ENCODE measurements at places on chromosomes 3 and 15.

GRCh38 chr3:155354658-155355057 lies 61.2 kb upstream of the STRIT1 start:
- DNase-seq = no peak

DNA sequence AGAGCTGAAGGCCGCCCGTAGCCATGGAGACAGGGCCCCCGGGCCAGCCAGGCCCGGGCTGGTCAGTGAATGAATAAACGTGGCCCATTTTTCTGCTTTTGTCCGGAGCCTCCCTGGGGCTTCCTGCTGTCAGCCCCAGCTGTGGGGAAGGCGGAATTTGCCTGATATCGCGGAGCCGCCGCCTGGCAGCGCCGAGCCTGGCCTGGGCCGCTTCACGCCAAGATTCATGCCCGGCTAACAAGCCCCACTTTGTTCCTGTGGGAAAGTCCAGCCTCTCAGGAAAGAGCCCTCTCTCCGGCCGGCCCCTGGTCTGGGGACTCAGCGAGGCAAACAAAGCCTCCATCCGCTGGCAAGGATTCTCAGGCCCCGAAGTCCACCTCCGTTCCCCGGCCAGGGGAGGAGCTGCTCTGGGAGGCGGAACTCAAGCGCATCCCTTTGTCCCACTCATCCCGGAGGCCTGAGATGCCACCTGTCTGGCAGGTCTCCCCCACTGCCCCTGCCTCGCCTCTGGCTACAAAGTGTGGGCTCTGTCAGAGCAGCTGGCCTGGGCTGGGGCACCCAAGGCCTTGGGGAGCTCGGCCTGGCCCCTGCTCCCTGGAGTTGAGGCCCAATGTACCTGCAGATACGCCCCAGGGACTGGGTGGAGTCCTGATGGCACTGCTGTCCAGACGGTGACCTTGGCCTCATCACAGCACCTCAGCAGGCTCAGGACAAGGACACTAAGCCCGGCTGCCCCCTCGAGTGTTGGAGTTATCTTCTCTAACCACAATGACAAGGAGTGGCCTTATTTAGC lies 51.6 kb upstream of the SLC6A11 start:
- DNase-seq = no peak

DNA sequence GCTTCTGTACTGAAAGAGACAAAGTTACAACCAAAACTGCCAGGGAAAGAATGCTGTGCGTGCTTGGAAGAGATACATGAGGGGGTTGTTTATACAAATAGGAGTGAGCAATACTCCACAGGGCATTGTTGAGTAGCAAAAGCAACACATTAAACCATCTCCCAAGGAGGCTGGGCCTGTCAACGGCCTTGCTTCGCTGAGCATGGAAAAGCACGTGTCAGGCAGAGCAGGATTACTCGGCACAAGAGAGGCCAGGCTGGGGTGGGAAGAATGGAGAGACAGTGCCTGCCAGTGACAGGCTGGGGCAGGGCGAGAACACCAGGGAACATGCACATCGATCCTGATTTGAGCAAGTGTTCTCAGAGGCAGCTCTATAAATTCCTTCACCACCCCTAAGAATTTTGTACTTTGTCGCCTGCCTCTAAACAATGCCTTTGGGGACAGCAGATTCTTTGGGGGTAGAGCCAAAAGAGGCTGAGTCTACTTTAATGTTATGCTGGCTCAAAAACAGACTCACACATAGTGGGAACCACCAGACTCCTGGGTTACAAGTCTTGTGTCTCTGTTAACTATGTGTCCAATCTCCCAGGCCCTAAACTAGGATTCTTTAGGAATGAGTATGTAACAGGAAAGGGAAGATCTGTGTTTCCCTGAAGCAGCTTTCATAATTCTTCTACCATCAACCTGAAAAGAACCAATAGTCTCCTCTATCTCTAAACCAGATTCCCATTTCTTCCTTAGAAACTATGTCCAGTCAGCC lies 67.2 kb downstream of the LIPC start:
- DNase-seq = no peak

- DNase-seq = no peak
These were observed 1.2 kb downstream of the RTP1 start for GRCh38 chr3:187198490-187198889.

- DNase-seq = no peak
These were observed 45.0 kb downstream of the TMEM44 start for GRCh38 chr3:194588236-194588635.

- no peak for DNase-seq
These were observed 387.2 kb downstream of the ROBO1 start for GRCh38 chr3:79380581-79380980.

DNA sequence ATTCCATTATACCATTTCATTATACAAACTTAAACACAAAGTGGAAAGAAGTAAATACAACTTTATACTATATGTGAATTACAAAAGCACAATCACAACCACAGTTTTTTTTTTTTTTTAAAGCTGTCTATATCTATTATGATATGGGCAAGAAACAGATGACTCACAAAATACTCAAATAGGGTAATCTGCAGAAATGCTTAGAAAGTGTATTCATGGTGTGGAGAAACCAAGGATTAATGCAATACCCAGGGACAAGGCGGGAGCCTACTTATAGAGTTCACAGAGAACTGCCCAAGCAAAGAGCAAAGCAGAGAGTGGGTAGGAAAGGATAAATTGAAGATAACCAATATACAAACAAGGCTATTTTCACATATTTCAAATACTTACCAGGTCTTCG lies 332.0 kb downstream of the FHIT start:
- DNase-seq = no peak

- no peak for DNase-seq
These were observed 77.6 kb upstream of the DLG1 start for GRCh38 chr3:197376020-197376419.

DNA sequence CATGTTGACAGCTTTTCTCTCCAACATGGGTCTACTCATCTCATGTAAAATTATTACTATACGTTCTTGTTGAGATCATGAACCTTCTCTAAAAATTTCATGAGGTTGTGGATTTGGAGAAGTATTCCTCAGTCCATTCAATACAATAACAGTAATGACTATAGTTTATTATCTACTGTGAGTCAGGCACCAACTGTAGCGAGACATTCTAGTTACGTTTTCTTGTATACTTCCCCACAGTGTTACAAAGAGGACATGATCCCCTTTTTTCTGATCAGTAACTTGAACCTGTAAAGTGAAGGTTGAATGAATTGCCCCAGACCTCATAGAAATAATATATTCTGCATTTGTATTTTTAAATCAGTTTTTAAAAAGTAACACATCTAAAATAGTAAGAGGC lies 76.4 kb downstream of the AKAP13 start:
- no peak for DNase-seq

- no peak for DNase-seq
These were observed 30.1 kb upstream of the NEO1 start for GRCh38 chr15:73022161-73022560.

- no peak for DNase-seq
These were observed 235.5 kb downstream of the CTNNB1 start for GRCh38 chr3:41434781-41435180.

GRCh38 chr3:119570229-119570628 lies 9.1 kb upstream of the ADPRH start:
- no peak for DNase-seq

- DNase-seq = no peak
These were observed 596.1 kb downstream of the ZNF385D start for GRCh38 chr3:21154911-21155310.

- no peak for DNase-seq
These were observed 110.0 kb downstream of the ARNT2 start for GRCh38 chr15:80514071-80514780.

GRCh38 chr3:59251869-59252268 lies 202.0 kb upstream of the CFAP20DC start:
- DNase-seq = no peak

- DNase-seq = no peak
These were observed 717.9 kb upstream of the ALCAM start for GRCh38 chr3:104648823-104649222.

DNA sequence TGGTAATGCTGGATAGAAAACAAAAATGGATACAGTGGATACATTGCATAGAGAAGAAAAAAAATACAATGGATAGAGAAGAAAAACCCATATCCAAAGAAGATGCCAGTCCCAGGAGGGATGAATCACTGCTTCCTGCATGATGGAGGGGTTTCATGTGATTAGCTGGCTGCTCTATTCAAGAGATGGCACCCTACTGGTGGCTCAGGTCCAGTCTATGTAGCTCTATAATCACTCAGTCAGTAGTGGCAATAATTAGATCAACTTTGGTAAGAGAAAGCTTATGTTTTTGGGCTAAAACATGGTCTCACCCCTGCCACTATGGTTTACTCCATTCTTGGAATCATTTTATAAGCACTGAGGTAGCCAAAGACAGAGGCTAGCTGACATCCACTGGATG lies 33.7 kb upstream of the NOX5 start:
- no peak for DNase-seq

- DNase-seq = no peak
These were observed 489.2 kb upstream of the UBE2E2 start for GRCh38 chr3:22713936-22714335.

- DNase-seq = no peak
These were observed 20.2 kb upstream of the CCDC66 start for GRCh38 chr3:56536735-56537134.

GRCh38 chr15:25251700-25252390 lies 187.0 kb downstream of the UBE3A start:
- no peak for DNase-seq

GRCh38 chr3:59935025-59935424 lies 885.2 kb upstream of the CFAP20DC start:
- no peak for DNase-seq

DNA sequence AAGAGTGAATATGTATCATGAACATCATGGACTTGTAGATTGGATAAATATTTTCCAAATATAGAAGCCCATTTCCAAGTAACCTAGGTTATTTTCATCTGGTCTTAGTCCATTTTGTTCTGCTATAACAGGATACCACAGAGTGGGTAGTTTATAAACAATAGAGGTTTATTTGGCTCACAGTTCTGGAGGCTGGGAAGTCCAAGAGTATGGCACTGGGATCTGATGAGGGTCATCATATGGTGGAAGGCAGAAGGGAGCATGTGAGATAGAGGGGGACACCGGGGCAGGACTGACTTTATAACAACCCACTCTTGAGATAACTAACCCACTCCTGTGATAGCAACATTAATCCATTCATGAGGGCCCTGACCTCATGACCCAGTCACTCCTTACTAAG lies 9.4 kb upstream of the MGA start:
- no peak for DNase-seq

DNA sequence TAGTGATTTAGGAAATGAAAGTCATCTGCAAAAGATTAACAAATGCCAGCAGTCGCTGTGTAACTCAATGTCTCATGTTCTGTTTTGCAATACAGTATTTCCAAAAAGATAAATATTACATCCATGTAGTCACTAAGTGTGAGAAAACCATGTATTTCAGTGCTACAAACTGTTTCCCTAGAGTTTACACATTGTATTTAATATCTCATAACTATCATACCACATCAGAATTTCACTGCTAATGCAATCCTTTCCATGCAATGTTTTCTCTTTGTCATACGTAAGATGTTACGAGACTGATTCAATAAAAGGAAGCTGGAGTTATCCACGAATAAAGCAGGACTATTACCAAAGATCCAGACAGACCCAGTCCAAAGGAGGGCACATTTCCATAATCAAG lies 269.4 kb downstream of the GBE1 start:
- DNase-seq = no peak

DNA sequence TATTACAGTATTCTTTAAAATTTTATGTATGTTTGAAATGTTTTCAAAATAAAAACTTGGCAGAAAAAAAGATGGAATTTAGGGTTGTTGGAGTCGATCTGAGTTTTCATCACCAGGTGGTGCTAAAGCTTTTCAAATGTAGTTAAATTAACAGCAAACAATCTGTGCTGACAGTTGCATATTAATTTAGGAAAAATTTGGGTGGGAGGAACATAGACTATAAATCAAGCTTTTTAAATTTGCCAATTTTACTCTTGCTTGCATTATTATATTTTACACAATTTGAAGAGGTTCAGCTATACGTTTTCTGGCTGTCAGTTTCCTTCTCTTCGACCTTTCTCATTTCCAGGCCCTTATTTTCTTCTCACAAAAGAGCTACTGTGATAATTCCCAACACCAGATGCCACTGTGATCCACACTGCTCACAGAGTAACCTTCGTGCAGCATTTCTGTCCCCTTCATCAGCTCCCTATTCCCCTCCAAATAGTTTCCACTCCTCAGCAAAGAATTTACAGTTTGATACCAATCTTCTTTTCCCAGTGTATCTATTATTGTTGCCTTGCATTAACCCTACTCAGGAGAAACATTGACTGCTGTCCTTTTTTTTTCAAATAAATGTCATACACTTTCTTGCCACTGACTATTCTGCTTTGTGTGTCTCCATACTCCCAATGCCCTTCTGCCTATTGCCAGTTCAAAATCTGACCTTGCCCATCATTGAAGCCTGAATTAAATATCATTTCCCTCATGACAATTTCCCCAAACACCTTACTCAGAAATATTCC lies 53.4 kb upstream of the EIF5A2 start:
- no peak for DNase-seq

- DNase-seq = no peak
These were observed 93.0 kb downstream of the MEIS2 start for GRCh38 chr15:37007301-37007700.

DNA sequence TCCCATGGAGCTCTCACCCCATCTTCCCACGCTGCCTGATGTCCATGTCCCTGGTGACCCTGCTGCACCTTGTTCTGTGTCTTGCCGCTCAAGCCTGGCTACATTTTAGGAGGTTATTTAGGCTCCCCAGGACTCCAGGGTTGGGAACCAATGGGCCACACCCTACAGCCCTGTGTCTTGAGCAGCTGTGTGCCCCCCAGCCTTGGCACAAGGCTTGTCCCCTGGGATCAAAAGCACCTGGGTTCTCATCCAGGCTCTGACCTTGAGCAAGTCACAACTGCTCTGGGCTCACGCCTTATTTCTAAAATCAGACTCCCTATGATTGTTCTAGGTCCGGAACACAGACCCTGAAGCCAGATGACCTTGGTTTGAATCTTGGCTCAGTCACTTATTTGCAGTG lies 14.1 kb downstream of the SPSB4 start:
- DNase-seq = no peak

GRCh38 chr3:196020373-196020772 lies 61.5 kb downstream of the TFRC start:
- no peak for DNase-seq

- no peak for DNase-seq
These were observed 510.8 kb upstream of the MCTP2 start for GRCh38 chr15:93720607-93721006.

DNA sequence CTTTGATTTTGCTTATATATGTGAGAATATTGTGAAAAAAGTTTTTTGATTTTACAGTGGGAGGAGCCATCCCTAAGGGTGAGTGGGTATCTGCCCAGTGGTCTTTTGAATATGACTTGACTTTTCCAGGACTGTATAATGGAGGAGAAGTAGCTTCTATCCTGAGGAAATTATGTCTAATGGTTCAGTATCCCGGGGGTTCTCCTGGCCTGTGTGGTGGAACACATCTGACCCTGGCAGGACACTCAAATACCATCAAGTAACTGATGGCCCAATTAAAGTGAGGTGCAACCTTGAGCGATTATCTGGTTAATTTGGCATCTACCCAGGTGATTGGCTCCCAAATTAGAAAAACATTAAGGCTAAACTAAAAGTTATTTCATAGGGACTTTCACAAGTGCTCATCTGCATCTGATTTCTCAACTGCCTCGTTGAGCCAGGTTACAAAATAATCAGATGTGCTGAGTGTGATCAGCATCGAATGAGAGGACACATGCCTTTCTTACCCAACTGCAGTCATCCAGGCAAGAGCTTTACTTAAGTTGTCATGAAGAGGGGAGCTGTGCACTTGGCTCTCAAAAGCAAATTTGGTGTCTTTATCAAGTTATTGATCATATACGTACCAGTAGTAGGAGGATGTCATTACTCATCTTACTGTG lies 201.4 kb downstream of the IL5RA start:
- no peak for DNase-seq

GRCh38 chr3:38109580-38110313 lies 27.2 kb downstream of the ACAA1 start:
- no peak for DNase-seq
